ENCODE measurements at places on chromosomes 12 and 14.

DNA sequence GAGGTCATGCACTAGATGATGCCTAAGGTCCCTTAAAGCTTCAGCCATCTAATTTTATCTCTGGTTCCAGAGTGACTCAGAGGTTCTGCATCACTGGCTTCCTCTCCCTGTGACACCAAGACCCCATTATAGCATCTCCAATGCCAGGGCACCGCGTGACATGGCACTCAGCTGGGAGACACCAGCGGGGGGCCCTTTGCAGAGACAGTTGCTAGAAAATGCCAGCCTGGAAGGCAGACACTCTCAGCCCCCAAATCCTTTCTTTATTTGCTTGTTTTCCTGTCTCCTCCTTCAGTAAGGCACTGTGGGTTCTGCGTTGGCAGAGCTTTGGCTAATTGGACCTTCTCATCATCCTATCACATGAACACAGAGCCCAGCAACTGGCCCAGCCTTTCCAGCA, 123.5 kb upstream of the VRK1 start:
- no peak for DNase-seq

GRCh38 chr14:21215879-21216251, 53.4 kb downstream of the HNRNPC start:
- no peak for DNase-seq

GRCh38 chr12:75692876-75693275, 181.5 kb upstream of the KRR1 start:
- no peak for DNase-seq

GRCh38 chr12:124392271-124392666, 97.4 kb downstream of the RFLNA start:
- DNase-seq: no peak

DNA sequence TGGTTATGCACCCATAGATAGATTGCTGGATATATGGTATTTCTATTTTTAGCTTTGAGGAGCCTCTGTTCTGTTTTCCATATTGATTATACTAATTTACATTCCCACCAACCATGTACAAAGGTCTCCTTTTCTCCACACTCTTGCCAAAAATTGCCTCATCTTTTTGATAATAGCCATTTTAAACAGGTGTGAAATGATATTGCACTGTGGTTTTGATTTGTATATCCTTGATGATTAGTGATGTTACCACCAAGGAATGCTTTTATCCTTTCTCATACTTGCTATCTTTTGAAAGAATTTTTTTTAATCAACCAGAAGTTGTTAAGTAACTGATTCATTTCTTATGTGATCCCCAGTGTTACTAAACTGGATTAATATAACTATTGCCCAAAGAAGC, 60.0 kb downstream of the BBS10 start:
- DNase-seq: no peak

DNA sequence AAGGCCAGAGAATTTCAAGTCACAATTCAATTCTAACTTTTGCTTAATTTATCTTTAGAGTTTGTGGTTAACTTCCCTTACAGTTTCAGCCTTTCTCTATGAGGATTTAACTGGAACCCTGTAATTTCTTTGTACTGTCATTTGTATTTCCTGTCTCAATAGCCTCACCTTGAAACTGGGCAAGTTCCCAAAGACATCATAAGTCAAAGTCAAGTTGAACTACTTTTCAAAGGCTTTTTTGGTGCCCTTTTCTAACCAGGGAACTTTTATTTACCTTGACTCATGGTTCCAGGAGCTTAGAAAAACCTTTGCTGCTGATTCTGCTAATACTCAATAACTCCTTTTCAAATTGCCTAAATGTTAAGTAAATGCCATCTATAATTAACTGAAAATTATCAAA, 200.8 kb upstream of the KRR1 start:
- DNase-seq: no peak

- peak; percentile 65 for DNase-seq
Observed at GRCh38 chr14:22296722-22297121, 292.3 kb downstream of the DAD1 start.

DNA sequence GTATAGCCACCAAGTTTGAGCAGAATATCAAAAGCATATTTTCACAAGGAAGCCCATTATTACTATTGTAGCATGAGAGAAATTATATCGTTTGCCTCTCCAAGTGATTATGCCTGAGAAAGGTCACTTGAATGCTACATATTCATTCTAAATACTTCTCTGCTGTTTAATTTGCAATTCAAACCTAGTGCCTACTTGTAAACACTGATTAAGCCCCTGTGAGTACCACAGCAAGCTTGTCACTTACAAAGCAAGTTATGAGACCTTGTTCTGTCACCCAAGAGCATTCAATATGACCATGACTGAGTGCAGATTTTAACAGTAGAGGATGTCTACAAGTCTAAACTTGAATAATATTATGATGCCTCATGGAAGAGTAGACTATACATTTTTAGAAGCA, 124.7 kb upstream of the SSTR1 start:
- no peak for DNase-seq

DNA sequence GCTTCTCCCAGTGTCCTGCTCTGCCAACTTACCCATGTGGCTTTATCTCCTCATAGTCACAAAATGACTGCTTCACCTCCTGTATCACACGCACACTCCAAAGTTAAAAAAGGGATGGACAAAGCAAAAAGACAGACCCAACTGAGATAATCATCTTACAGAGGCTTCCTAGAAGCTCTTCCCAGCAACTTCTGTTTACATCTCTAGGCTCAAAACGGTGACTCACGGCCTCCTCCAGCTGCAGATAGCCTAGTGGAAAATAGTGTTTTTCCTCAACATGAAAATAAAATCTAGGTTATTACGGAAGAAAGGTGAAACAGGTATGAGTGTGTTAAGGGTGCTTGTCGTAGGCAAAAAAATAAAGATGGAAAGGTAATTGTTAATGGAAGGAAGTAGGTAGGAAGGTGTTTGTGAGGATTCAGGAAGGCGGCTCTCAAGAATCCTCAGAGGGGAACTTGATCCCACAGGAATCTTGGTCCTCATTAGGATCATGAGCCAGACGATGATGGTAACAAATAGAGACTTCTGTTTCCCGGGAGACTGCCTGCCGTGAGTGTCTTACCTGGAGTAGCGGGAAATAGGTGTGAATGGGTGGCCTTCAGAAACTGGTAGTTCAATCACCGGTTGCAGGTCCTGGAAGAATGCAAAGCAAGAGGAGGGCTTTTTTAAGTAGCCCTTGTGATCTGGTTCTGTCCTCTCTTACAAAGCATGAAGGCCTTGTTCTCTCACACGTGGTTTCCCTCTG, 487.5 kb upstream of the TMEM132C start:
- no peak for DNase-seq

DNA sequence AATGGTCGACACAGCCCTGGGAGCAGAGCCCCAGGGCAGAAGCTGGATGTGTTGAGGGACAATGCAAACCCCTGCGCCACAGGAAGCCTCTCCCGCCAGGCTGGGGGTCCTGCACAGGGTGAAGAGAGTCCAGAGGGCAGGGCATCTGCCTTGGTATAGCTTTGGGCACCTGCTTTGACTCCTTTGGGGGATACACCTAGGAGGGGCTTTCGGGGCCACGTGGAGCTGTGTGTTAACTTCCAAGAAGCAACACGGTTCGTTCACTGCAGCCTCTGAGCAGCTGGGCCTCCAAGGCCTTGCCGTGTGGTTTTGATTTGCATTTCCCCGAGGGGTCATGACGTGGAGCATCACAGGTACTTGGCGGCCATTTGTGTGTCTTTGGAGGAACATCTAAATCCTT, 5.8 kb upstream of the PUS1 start:
- no peak for DNase-seq

GRCh38 chr14:71286126-71286525, 378.9 kb downstream of the PCNX1 start:
- no peak for DNase-seq

- no peak for DNase-seq
Observed at GRCh38 chr12:7108796-7109571, at the start of gene C1RL. Gene C1RL (minus strand): TSS chr12:7109214. CDS start chr12:7109180, 34 bp downstream.

- DNase-seq: no peak
Observed at GRCh38 chr14:88613552-88614010, 50.7 kb downstream of the ZC3H14 start.

- peak; percentile 69 for DNase-seq
Observed at GRCh38 chr12:96198965-96199364, 4.8 kb downstream of the ELK3 start.

DNA sequence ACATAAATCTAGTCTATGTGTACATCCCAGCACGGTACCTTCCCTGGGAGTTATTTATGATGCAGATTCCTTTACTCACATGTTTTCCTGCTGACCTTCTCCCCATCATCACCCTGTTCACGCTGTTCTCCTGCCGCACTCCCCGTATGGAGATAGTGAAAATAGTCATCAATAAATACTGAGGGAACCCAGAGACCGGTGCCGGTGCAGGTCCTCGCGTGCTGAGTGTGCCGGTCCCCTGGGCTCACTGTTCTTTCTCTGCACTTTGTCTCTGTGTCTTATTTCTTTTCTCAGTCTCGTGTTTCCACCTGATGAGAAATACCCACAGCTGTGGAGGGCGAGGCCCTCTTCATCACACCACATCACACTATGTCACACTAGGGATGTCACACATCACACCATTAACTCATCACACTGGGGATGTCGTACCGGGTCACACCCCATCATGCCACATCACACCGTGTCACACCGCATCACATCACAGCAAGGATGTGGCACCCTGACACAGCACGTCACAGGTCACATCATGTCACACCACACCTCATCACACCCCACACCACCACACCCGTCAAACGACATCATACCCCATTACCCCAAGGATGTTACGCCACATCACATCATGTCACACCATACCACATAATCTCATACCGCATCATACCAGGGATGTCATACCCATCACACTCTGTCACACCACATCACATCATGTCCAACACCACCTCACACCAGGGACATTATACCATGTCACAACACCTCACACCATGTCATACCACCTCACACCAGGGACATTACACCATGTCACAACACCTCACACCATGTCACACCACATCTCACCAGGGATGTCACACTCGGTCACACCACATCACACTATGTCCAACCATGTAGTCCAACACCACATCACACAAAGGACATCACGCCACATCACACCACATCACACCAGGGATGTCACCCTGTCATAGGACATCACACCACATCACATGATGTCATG, 207.0 kb downstream of the TMEM121 start:
- DNase-seq: no peak

DNA sequence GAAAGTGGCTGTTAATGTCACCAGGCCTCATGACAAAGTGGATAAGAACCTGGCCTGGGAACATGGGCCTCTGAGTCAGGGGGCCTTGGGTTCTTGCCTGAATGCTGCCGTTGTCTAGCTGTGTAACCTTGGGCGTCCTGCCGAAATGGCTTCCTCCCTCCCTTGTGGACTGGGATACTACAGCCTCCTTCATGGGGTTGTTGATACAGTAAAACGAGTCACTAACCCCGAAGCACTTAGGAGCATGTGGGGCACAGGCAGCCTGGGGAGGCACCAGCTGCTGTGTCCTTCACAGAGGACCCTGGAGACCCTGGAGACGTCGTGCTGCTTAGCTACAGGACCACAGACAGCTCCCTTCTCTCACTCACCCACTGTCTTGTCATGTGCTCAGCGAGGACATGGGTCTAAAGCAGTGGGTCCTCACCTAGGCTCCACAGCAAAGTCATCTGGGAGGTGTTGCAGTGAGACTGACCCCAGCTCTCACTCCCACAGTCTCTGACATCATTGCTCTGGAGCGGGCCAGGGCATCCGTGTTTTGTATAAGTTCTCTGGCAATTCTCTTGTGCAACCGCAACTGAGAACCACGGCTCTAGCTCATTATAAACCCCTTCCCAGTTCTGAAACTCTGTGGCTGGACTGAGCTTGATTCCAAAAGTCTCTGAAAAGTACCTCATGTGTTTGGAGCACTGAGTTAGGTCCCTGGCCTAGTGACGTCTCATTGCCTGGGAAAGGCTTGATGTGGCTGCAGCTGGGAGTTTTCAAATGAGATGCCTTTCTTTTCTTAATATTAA, 42.1 kb downstream of the SERPINA3 start:
- no peak for DNase-seq

DNA sequence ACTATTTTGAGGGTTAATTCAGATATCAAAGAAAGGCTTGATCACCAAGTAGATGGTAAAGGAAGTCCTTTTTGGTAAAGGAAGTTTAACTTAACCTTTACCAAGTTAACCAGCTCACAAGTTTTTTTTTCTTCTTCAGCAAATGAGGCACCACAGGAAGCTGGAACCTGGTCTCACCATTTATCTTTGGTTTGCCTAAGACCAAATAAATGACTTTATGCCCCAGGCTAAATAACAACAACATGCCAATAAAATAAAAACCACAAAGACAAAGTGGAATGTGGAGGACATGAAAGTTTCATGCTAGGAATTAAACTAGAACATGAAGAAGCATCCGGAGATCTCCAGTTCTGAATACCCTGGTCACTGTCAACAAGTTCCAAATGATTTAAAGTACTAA, 116.8 kb upstream of the PRICKLE1 start:
- no peak for DNase-seq

GRCh38 chr12:4881266-4882064, 28.2 kb upstream of the KCNA1 start:
- no peak for DNase-seq

DNA sequence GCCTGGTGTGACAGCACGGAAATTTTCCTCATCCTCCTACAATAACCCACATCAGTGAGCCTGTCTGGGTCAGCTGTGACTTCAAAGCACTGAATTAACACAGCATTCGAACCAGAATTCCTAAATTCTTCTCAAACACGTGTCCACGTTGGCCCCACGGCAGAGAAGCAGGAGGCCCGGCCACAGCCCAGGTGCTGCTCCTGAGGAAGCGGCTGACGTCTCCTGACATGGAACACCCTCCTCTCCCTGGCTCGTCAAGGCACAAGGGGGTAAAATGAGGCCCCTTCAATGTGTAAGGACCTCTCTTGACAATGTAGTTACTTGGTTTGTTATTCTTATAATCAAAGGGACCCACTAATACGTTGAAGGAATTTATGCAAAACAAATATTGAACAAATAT, 156.3 kb upstream of the GSC start:
- no peak for DNase-seq

DNA sequence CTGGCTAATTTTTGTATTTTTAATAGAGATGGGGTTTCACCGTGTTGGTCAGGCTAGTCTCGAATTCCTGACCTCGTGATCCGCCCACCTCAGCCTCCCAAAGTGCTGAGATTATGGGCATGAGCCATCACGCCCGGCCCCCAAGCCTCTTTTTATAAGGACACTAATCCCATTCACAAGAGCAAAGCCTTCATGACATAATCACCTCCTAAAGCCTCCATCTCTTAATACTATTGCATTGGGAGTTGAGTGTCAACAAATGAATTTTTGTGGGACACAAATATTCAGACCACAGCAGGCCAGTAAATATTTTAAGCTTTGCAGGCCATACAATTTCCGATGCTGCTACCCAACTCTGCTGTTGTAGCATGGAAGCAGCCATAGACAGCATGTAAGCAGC, 10.9 kb downstream of the RNF212B start:
- no peak for DNase-seq

DNA sequence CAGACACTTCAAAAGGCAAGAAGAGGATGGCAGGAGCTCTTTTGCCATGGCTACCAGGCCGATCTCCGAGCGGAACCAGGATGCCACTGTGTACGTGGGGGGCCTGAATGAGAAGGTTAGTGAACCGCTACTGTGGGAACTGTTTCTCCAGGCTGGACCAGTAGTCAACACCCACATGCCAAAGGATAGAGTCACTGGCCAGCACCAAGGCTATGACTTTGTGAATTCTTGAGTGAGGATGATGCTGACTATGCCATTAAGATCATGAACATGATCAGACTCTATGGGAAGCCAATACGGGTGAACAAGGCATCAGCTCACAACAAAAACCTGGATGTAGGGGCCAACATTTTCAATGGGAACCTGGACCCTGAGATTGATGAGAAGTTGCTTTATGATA, 9.8 kb downstream of the GARIN2 start:
- DNase-seq: no peak
